GM23338 (cell line): ENCODE measurements at places on chromosomes 5 and 9.

DNA sequence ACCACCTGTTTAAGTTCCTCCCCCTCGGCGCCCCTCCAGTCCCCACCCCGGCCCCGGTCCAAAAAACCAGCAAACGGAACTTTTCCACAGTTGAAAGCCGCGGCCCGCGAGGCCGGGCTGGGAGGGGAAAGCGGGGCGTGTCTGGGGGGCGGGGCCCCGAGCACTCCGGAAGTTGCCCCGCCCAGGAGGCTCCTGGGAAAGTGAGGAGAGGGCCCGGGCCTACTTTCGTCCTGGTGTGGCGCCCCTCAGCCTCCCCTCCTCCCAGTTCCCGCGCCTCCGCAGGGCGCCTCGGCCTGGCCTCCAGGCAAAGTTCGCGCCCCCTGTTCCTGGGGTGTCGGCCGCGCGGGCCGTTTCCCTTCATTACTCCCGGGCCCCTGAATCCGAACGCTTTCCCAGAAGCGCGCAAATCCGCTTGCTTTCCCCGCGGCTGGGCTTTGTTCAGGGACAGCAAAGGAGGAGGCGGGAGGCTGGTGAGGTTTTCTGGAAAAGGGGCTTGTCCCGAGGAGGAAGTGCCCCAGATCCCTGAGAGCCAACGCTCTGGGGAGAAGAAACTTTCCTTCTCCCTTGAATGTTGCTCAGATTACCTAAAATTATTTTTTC, 4.5 kb upstream of the DMRT3 start:
- peak; percentile 93 for DNase-seq

DNA sequence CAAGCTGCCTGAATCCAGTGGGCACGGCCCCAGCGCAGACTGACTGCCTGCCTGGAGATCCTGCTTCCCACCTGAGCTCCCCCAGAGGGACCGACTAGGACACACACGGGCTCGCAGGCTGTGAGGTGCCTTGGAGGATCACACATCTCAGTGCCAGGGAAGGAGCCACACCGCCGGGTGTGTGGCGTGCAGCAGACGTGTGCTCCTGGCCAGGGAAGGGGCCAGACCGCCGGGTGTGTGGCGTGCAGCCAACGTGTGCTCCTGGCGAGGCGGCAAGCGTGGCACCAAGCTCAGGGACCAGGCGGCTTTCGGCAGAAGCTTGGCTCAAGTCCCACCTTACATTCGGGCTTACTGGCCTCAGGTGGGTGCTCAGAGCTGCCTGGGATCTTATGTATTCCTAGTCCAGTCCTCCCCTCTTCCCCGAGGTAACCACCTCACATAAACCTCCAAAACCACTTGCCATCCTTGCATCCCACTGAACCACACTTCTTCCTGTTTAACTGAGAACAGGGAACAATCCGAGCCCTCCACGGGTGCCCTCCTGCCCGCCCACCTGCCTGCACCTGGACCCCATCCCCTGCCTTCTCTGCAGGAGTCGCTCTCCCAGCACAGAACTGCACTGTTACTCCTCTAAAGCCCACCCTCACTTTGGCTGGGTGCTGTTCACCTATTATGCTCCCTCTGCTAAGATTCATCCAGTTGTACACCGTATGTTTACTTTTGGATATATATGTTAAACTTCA, 22.4 kb upstream of the MRNIP start:
- DNase-seq: no peak

GRCh38 chr9:131997779-131998178, 81.9 kb downstream of the MED27 start:
- DNase-seq: no peak

DNA sequence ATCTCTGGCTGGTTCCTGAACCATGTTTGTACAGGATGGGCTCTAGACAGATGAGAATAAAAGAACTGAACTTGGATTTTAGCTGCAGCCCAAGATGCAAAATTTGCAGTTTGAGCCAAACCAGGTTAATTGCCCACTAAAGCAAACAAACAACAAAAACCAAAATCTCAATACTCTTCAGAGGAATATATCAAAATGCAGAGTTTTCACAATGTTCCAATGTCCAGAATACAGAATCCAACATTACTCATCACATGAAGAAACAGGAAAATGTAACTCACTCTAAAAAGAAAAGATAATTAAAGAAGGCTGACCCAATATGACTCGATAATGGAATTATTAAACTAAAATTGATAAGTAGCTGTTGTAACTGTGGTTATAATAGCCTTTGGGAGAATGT, 20.4 kb downstream of the FOXI1 start:
- no peak for DNase-seq

GRCh38 chr5:109792613-109793012, 102.9 kb downstream of the MAN2A1 start:
- DNase-seq: no peak

- no peak for DNase-seq
These were observed 131.5 kb downstream of the ADAMTS19 start for GRCh38 chr5:129591508-129592160.

- DNase-seq: no peak
These were observed 20.5 kb upstream of the PDCD1LG2 start for GRCh38 chr9:5489630-5490490.

DNA sequence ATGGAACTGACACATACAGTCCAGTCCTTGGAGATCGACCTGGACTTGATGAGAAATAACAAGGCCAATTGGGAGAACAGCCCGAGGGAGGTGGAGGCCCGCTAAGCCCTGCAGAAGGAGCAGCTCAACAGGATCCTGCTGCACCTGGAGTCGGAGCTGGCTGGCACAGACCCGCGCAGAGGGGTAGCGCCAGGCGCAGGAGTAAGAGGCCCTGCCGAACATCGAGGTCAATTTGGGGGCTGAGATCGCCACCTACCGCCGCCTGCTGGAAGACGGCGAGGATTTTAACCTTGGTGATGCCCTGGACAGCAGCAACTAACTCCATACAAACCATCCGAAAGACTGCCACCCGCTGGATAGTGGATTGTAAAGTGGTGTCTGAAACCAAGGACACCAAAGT, 1610.1 kb upstream of the ACO1 start:
- peak; percentile 78 for DNase-seq

DNA sequence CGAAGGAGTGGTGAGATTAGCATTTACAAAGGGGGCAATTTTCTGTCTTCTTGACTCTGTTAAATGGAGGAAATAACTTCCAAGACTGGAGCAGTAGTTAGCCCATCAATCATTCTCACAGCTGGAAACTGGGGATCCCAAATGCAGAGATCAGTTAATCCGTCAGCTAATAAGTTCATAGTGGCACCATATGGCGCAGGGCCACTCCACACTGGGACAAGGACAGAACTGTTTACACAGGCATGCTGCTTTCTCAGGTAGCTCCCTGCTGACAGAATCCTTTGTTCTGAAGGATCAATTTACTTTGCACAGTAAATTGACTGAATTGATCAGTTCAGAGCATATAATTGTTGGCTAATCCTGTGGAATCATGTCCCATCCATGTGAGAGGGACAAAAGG, 395.7 kb downstream of the TMEM161B start:
- peak; percentile 11 for DNase-seq

- DNase-seq: no peak
These were observed 71.5 kb upstream of the PSD2 start for GRCh38 chr5:139723986-139724587.

DNA sequence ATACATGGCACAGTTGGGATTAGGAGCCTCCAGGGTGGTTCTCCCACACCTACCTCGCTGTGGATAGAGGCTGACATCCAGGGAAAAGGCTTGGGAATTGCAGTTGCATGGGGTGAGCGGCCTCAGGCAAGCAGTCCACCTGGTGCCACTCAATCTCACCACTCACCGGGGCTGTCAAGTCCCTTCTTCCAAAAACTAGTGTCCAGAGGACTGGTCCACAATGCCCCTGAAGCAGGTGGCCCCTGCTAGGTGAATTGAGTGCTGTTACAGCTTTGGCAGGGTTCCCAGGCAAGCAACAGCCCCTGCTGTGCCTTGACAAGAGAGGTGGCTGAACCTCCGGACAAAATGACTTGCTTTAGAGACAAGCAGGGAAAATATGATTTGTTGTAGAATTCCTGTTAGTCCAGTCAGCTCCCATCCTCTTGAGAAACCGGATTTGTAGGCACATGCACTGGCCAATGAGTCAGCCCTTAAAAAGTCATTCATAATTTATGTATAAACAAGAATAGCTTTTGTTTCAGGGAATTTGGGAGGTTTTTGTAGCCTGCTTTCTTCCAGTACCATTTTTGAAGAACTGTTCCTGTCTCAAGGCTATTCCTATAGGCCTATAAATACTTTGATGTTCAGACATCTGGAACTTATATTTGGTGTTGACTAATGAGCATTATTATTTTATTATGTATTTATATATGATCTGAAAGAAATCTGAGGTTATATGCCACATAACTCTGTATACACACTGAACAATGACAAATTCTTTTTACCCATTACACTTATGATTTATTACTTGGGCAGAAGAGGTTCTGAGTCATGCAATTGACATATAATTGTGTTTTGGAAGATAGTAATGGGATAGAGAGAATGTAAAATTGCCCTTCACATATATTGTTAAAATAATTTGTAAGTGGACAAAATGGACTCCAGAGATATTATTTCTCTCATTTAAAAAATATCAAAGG, 411.1 kb downstream of the ACTL7B start:
- no peak for DNase-seq

GRCh38 chr9:101369286-101369685, 15.5 kb downstream of the BAAT start:
- no peak for DNase-seq

DNA sequence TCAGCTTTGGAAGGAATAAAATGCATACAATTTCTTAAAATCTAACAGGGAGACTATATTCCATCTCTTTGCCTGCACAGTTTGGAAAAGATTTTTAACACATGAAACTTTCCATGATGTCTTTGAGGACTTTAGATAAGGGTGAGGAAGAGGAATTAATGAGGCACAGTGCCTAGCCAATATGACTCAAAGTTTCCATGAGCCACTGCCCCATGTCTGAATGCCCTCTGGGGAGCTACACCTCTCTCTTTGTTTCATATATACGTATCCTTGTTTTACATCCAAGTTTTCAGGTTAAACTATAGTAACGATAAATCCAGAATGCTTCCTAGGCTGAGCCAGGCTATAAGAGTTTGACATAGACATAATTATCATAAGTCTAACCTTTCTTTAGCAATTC, 349.3 kb upstream of the TLE4 start:
- no peak for DNase-seq

GRCh38 chr5:178310130-178310865, 77.7 kb upstream of the PHYKPL start:
- no peak for DNase-seq

DNA sequence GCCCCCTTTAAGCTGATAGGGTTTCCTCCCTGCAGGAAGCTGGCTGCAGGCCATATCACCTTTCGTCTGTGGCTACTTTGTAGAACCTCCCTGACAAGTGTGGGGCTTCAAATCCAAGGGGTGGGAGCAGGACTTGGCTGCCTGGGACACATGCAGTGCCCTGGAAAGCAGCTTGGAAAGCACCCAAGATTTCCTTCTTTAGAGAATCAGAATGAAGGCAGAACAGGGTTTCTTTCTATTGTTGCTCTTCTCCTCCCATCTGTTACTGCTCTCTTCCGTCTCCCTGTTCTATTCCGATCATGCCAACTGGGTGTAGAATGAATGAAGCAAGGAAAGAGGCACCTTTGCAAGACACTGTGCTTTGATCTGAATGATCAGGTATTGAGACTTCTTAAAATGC, 282.2 kb downstream of the MED10 start:
- DNase-seq: no peak

GRCh38 chr5:101943784-101944183, 352.3 kb downstream of the SLCO4C1 start:
- DNase-seq: no peak

DNA sequence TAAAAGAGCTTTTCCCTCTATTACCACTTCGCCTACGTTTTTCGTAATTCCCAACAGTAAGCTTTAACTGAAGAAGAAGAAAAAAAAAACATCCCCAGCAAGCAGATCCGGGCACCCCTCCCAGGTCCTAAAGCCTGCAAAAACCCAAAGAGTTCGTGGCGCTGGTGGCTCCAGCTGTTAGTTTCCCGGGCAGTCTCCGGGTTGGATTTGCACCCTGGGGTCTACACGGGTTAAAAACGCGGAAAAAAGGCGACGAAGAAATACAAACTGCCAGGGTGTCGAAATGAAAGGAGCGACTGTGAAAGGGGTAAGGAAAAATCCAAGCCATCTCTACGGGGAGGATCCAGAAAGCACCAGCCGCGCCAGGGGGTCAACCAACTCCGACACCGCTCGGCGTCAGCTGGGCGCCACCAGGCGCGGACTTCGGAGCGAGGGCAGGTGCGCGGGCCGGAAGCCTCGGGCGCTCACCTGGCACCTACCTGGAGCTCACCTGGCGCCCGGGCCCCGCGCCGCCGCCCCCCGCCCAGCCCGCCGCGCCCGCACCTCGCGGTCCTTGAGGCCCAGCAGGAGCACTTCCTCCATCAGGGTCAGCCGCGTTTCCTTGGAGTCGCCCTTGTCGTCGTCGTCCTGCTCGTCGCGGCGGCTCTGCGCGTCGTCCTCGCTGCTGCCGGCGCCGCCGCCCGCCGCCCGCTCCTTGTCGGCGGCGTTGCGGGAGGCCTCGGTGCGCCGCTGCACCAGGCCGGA, 680 bp downstream of the GOLPH3 start:
- peak; percentile 76 for DNase-seq

- peak; percentile 26 for DNase-seq
These were observed 496.8 kb downstream of the MAT2B start for GRCh38 chr5:164002214-164002613.

DNA sequence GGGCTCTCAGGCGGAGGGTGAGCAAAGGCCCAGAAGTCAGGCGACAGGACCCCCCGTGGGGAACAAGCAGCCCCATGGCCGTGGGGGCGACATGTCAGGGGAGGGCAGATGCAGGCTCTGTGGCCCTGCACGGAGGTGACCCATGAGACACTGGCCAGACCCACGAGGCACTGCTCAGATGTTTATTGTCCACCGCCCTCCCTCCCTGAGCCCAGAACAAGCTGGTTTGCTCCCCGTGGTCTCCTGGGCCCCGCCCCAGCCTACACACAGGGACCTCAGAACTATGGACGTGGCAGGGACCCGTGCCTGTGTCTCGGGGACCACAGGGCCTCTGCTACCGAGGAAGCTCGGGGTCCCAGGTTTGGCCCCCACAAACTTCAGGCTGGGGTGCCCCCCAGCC, 1.9 kb downstream of the FUT7 start:
- DNase-seq: no peak

GRCh38 chr9:87085521-87085920, 138.2 kb upstream of the GAS1 start:
- DNase-seq: no peak

- no peak for DNase-seq
These were observed 59.1 kb downstream of the TLR4 start for GRCh38 chr9:117763314-117763713.

DNA sequence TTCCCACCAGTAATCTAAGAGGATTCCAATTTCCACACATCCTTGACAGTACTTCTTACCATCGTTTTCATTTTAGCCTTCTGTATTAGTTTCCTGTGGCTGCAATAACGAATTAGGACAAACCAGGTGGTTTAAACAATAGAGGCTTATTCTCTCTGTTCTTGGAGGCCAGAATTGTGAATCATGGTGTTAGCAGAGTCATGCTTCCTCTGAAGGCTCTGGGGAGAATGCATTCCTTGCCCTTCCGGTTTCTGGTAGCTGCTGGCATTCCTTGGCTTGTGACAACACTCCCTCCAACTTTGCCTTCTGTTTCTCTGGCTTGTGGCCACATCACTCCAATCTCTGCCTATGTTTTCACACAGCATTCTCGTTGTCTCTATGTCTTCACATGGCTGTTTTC, 23.5 kb downstream of the RIGI start:
- peak; percentile 21 for DNase-seq

GRCh38 chr5:90948969-90949368, 390.4 kb downstream of the ADGRV1 start:
- DNase-seq: no peak

GRCh38 chr5:143524338-143524945, 121.0 kb upstream of the NR3C1 start:
- no peak for DNase-seq
